Bronchial epithelial cell (primary cell): ENCODE measurements at places on chromosomes 2 and 18. TPM values are rescaled to one million over a fixed set of nuclear protein-coding genes. Genes with fewer than 3 reads are reported as not detected.

The NPAS2 gene
- total RNA-seq, result 8.2 and 12.3 TPM in 2 replicates

The PMS1 gene
- total RNA-seq, result 22.3 and 22.6 TPM in 2 replicates

The ADRA2B gene
- not detected in 2 replicates for total RNA-seq

The UGT1A6 gene
- total RNA-seq, result 12.9 and 43.0 TPM in 2 replicates

The LYPD1 gene
- under 0.01 TPM in 1 of 2 replicates, not detected in the other for total RNA-seq

The C1GALT1C1L gene
- total RNA-seq, result not detected in 2 replicates

The CFAP65 gene
- total RNA-seq, result not detected in 2 replicates

The SLC9A4 gene
- under 0.01 and 0.13 TPM in 2 replicates for total RNA-seq

The MAP3K19 gene
- total RNA-seq, result not detected in 2 replicates

The ALK gene
- total RNA-seq, result not detected in 2 replicates

The IFT172 gene
- total RNA-seq, result 5.0 and 5.5 TPM in 2 replicates

The EFR3B gene
- 0.13 TPM in 1 of 2 replicates, not detected in the other for total RNA-seq

The BCL2 gene
- 1.5 and 2.4 TPM in 2 replicates for total RNA-seq

The LAMA1 gene
- 0.64 and 1.8 TPM in 2 replicates for total RNA-seq

The MROH2A gene
- total RNA-seq, result not detected in 2 replicates

The L3MBTL4 gene
- under 0.01 and 1.0 TPM in 2 replicates for total RNA-seq

The GALR1 gene
- not detected in 2 replicates for total RNA-seq

The CYTIP gene
- total RNA-seq, result not detected in 2 replicates

The ALKAL2 gene
- total RNA-seq, result not detected in 2 replicates

The NEURL3 gene
- not detected in 2 replicates for total RNA-seq

The UGT1A5 gene
- 0.26 and 3.3 TPM in 2 replicates for total RNA-seq

The ADD2 gene
- total RNA-seq, result not detected in 2 replicates

The AQP12A gene
- total RNA-seq, result not detected in 2 replicates

The SULT6B1 gene
- not detected in 2 replicates for total RNA-seq

The ITGA4 gene
- under 0.01 and 0.79 TPM in 2 replicates for total RNA-seq

The MARCHF4 gene
- total RNA-seq, result not detected in 2 replicates

The TCF23 gene
- under 0.01 TPM in 1 of 2 replicates, not detected in the other for total RNA-seq

The LINC00305 gene
- not detected in 2 replicates for total RNA-seq

The FAP gene
- total RNA-seq, result 0.26 and 1.1 TPM in 2 replicates

The TUBA4B gene
- not detected in 2 replicates for total RNA-seq

The HOXD13 gene
- total RNA-seq, result not detected in 2 replicates

The SKOR2 gene
- total RNA-seq, result not detected in 2 replicates

The CERKL gene
- not detected in 2 replicates for total RNA-seq

The DUSP28 gene
- 1.9 and 2.1 TPM in 2 replicates for total RNA-seq

The ANKRD23 gene
- 0.79 and 1.2 TPM in 2 replicates for total RNA-seq

The CPO gene
- 0.13 TPM in 1 of 2 replicates, not detected in the other for total RNA-seq

The C2orf76 gene
- 4.7 and 12.3 TPM in 2 replicates for total RNA-seq

The TEX51 gene
- not detected in 2 replicates for total RNA-seq

The SIGLEC15 gene
- total RNA-seq, result 0.26 TPM in 1 of 2 replicates, not detected in the other

The SPEG gene
- 1.8 and 2.4 TPM in 2 replicates for total RNA-seq

The WBP1 gene
- 31.1 and 50.3 TPM in 2 replicates for total RNA-seq

The VWC2L gene
- under 0.01 TPM in 1 of 2 replicates, not detected in the other for total RNA-seq

The GKN1 gene
- total RNA-seq, result not detected in 2 replicates

The KLHL41 gene
- total RNA-seq, result under 0.01 TPM in 1 of 2 replicates, not detected in the other
